ENCODE measurements at places on chromosomes 7 and 10.

DNA sequence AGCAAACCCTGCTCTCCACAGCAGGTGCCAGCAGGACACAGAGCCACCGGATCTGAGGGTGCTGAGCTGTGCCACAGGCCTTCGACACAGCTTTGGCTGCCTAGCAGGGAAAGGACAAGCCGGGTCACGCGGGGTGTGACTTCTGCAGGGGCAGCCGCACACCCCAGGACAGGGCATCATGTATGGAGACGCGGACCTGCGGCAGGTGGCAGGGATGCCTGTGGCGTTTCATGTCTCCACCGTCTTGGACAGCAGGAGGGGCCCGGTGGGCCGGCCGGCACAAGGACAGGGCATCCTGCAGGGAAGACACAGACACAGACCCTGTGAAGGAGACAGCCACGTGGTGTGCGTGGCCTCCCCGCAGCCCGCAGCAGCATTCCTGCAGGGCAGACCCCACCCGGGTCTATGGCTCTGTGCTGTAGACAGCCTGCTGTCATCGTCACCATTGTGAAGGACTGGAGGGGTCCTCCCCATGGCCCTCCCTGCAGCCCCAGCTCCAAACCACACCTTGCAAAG, 109.2 kb downstream of the PDGFA start:
- DNase-seq, result no peak

- peak; percentile 88 for DNase-seq
Observed at GRCh38 chr10:49568235-49568634, 29.3 kb upstream of the ERCC6 start.

- no peak for DNase-seq
Observed at GRCh38 chr7:50211130-50212015, 93.1 kb upstream of the IKZF1 start.

- DNase-seq, result no peak
Observed at GRCh38 chr10:50392966-50393718, 141.8 kb upstream of the ASAH2 start.

GRCh38 chr10:62690703-62691102, 113.8 kb upstream of the ADO start:
- DNase-seq, result no peak

GRCh38 chr7:794671-795329, 37.5 kb upstream of the SUN1 start:
- DNase-seq, result no peak

DNA sequence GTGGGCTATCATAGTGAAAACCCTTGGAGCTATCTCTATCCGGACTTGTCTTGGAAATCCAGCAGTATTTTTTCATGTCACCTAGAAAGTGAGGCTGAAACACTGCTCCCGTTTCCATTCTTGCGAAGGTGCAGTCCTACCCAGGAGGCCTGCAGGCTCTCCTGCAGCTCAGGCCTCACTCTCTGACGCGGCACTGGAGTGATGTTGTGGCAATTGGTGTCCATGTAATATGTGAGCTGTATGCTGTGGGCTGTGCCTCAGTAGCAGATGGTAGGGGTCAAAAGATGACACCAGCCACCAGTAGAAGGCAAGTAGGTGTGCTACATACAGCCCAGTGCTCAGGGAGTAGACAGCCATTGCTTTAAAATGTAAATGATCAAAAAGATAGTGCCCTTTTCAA, 28.1 kb upstream of the ZNF680 start:
- no peak for DNase-seq

DNA sequence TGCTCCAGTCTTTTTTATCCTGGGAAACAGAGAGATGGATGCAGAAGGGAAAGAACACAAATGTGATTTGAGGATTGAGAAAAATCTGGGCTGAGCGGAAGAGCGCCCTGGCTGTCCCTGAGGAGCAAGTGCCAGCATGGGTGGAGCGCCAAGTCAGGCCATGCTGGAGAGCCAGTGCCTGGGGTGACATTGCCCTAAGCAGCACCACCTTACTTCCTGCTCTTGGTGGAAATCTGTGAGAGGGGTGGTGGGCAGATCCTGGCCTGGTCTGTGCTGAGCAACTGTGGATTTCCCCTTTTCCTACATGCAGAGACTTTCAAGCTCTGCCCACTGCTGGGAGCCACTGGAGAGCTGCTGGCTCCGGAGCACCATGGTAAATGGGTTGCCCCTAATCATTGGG, 36.9 kb downstream of the DDIT4 start:
- DNase-seq, result no peak

Data from EL (cell line).